ENCODE measurements at places on chromosomes 12 and 14. TPM values are rescaled to one million over a fixed set of nuclear protein-coding genes. Genes with fewer than 3 reads are reported as not detected.

RTN1 gene
- 0.16 TPM for total RNA-seq

GLS2 gene
- total RNA-seq = 0.44 TPM

SSPN gene
- total RNA-seq = under 0.01 TPM

IAPP gene
- total RNA-seq = not detected

AHSA1 gene
- total RNA-seq = 129 TPM

NOS1 gene
- total RNA-seq = not detected

PLEKHA5 gene
- 15.2 TPM for total RNA-seq

SMCO2 gene
- total RNA-seq = 0.32 TPM

All from bladder microvascular endothelial cell (primary cell).